ENCODE measurements at places on chromosomes 1 and 21. TPM values are rescaled to one million over a fixed set of nuclear protein-coding genes. Genes with fewer than 3 reads are reported as not detected.

Gene SHISA4
- total RNA-seq = 129 TPM

Gene CYB561D1
- 4.3 TPM for total RNA-seq

Gene AGO1
- 20.3 TPM for total RNA-seq

Gene RXFP4
- not detected for total RNA-seq

Gene CYP4B1
- 16.1 TPM for total RNA-seq

Gene CD101
- total RNA-seq = 0.45 TPM
